ENCODE measurements at places on chromosomes 3 and 15.

- DNase-seq, result no peak
These were observed 25.1 kb downstream of the SMAD3 start for GRCh38 chr15:67090297-67091070.

DNA sequence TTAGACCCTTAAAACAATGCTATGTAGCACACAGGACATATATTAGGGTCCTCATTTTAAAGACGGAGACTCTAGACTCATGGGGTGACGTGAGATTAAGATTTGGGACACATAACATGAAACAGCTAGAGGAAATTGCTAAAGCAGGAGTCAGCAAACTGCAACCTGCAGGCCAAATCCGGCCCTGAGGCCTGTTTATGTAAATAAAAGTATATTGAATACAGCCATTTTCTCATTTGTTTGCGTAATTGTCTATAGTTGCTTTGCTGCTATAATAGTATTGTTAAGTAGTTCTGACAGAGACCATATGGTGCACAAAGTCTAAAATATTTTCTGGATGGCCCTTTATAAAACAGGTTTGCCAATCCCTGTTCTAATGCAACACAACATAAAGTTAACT, 115.5 kb downstream of the TMCO5A start:
- no peak for DNase-seq

- no peak for DNase-seq
These were observed 33.2 kb upstream of the ZNF710 start for GRCh38 chr15:89967881-89968280.

DNA sequence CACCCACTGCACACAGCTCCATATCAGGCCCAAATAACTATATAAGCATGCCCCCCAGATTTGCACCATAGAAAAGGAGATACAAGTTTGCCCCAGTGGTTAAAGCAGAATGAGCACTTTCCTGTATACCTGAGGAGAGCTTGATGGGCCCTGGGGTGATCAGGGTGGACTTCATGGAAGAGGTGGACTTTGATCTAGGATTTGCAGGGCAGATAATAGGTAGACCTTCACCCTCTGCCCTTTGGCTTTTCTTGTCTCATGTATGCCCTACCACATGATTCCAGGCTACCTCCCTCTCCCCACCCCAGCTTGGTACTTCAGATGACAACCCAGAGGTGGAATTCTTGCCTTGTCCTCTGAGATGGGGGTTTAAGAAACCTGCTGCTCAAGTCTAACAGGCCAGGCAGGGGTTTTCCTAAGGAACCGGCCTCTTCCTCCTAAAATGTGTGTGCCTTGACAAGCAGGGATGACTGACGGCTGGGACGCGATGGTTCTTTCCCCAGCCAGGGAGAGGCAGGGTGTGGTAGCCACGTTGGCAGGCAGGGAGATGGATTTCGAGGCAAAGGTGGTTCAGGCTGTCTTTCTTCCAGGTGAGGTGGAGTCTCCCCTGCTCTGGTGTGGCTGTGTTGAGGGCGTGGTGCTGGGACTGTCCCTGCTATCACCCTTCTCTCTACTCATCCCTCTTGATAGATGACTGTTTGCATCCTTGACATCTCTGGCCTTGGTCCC, 6.6 kb upstream of the RHCG start:
- DNase-seq, result no peak

GRCh38 chr15:28875461-28876000, 10.2 kb upstream of the APBA2 start:
- no peak for DNase-seq

DNA sequence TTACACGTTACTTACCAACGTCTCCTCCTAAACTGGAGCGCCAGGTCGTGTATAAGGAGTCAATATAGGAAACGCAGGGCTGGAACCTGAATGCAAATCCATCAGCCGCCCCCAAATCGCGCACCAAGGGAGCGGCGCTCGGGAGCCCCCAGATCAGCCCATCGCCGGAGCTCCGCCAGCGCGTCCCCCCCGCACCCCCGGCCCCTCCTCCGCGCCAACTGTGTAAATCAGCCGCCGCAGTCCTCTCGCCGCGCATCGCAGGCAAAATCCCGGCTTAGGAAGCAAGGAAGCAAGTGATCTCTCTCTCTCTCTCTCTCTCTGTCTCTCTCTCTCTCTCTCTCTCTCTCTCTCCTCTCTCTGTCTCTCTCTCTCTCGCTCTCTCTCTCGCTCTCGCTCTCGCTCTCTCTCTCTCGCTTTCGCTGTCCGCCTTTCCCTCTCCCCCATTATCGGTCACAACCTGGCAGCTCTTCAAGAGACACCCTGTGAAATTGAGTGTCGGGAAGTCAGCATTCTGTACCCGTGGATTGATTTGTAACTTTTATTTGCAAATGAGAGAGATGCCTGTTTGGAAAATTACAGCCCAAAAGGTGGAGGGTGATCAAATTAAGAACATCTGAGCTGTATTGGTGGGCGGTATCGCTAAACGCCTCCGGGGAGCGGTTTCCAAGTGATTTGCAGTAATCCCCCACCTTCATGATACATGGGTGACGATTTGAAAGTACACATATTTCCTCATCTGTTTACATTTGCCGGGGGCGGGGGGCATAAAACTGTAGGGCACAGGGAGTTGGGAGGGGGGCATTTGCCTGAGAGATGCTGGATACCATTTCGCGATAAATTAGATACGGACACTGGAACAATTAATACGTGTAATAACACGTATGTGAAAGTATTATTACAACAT, 645 bp upstream of the SLITRK3 start:
- no peak for DNase-seq

- no peak for DNase-seq
These were observed 20.5 kb downstream of the GPR171 start for GRCh38 chr3:151182349-151183079.

DNA sequence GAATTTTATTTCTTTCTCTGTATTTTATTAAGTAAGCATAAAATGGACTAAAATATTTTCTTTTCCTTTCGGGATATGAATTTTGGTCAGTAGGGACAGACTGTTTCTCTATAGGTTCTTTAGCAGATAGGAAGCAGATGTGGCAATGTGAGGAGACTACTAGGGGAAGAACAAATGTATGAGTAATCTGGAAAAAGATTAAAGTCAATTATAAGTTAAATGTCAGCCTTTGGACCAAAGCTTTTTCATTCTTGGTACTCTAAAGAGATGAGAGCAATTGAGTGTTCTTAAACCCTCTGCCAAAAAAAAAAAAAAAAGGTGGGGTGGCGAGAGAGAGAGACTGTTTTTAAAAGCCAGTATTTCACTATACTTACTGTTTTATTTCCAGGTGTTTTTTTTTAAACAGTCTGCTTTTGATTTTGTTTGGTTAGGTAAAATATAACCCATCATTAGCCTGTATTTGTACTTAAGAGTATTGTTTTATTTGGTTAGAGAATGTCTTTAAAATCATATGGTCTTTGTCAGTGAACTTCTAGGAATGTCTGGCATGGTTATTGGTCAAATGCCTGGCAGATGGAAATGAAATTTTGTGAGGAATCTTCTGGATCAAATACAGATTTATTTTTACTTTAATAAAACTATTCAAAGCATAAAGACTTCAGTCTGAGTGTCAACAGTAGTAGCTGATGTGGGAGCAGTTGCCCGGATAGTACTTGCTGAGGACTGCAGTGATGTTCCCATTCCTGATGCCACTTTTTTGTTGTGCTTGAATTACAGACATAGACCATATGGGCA, 63.8 kb downstream of the LRRC49 start:
- DNase-seq, result no peak

DNA sequence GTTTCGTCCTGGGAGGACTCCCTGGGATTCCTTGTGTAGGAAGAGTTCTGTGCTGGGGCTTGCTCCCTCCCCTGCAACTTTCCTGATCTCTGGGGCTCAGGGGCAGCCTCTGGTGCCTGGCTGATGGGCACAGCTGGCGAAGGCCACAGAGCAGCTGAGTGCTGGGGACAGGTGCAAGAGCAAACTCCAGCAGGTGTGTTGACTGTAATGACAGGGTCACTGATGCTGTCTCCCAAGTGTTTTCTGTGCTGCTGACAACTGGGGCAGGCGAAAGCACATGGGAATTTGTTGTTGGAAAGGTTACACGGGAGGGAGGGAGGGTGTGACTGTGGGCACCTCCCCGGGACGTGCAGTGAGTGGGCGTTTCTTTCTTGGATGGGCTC, 21.6 kb downstream of the CPN2 start:
- DNase-seq, result no peak

DNA sequence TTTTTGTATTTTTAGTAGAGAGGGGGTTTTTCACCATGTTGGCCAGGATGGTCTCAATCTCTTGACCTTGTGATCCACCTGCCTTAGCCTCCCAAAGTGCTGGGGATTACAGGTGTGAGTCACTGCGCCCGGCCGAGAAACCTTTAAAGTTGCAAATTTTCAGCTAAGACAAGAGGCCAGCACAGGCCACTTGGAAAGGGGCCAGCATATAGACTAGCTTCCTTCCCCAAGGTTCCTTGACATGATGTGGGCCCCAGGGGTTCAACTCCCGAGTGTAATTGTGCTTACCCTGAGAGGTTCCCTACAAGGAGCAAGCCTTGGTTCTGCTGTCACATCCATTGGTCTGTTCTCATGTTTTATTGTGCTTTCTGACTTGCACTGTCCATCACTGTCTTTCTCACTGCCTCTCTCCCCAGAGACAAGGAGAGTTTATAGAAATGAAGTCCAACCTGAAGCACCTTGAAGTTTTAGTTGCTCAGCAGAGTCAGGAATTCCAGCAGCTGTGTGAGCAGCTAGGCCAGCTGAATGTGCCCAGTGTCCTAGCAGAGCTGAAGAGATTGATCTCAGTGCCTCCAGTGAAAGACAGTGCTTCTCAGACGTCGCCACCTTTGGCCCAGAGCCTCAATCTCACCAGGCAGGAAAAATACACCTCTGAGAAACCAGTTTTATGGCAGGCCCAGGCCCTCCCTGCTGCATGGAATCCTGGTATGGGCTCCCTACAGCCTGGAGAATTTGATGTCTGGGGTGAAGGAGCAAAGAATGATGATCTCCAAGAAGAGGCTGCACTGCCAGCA, 21.1 kb downstream of the C3orf62 start:
- no peak for DNase-seq

DNA sequence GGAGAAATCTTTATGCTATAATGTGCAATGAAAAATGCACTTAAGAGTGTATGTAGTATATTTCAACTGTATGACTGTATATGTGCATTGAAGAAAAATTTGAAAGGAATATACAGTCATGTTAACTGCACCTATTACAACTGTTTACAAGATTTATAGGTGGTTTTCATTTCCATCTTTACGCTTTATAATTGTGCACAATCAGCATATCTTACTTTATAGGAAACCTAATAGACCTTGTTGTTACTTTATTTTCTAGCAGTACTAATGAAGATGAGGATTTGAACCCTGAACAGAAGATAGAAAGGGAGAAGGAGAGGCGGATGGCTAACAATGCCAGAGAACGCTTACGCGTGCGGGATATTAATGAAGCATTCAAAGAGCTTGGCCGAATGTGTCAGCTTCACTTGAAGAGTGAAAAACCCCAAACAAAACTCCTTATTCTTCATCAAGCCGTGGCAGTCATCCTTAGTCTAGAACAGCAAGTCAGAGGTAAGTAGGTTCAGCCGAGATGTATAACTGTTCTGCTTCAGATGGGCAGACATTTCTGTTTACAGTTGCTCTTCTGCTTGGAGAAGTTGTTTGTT, 103.4 kb upstream of the CGNL1 start:
- DNase-seq, result no peak

- DNase-seq, result no peak
These were observed 887.0 kb downstream of the ROBO1 start for GRCh38 chr3:78880603-78881461.

DNA sequence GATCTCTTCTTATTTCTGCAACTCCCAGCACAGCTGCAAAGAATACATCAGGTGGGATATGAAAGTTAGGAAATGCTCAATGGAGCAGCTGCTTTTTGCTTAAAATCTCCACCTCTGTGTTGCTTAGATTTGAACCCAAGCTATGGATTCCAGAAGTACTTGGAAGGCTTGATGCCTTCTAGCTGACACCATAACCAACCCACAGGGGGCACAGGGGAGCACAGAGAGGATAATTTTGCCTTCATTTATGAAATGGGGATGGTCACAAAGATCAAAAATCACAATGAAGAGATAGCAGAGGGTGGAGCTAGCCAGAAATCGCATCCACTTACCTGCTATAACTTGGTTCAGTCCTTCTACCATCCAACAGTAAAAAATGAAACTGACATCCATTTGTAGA, 75.7 kb downstream of the DUT start:
- DNase-seq, result no peak

GRCh38 chr3:4680871-4681300, 187.7 kb downstream of the ITPR1 start:
- DNase-seq, result no peak

GRCh38 chr3:963755-964154, 129.1 kb upstream of the CNTN6 start:
- DNase-seq, result no peak

DNA sequence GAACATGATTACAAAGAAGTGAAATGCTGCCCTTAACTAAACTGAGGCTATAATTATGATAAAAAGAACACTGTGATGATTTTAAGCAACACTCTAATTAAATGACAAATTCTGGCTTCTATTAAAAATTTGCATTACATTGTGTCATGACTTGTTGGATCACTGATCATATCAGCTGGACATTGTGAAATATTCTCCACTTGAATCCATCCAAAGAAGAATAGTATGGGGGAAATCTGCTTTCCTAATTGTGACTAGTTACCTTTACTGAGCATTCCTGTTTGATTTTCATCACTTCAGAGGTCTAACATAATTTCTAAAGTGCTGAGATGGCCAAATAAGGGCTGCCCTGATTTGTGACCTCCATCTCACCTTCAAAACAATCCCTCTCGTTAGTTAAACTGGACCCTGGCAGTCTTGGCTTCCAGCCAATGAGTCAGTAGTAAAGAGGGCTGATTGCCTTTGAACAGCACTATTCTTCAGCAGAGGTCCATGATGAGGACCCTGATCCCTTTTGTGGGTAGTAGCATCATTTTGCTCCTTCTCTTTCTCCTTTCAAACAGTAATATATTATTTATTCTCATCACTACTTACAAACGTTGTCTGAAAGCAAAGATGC, 53.5 kb upstream of the LEKR1 start:
- DNase-seq, result no peak

DNA sequence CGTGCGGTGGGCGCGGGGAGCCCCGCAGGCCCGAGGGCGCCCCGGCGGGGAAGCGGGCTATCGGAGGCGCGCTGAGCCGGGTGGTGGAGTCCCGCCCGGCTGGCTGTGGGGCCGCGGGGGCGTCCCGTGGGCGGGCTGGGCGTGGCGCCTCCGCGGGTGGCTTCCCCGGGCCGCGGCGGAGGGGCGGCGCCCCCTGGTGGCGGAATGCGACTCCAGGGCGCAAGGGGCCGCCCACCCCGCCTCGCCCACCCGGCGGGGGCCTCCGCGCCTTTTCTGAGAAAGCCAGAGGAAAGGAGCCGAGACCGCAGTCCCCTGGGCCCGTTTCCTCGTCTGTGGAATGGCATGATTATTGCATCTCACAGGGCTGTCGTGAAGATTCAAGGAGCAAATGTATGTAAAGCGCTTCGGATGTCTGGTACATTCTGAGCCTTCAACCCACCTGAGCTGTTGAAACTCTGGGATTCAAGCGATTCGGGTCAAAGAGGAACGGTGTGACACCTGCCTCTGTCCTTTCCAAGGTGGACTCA, 31.9 kb upstream of the RAB6B start:
- DNase-seq, result peak; percentile 88

GRCh38 chr3:87793337-87793877, 265.4 kb downstream of the CGGBP1 start:
- no peak for DNase-seq

- no peak for DNase-seq
These were observed 59.1 kb downstream of the DRD3 start for GRCh38 chr3:114119776-114120175.

Measured in activated CD8-positive, alpha-beta memory T cell treated with anti-CD3 and anti-CD28 coated beads for 24 hours (primary cell).